ENCODE measurements at places on chromosomes 3 and 15.
A peak's percentile ranks its signal among the peaks of the same experiment; 100 is the strongest.

GRCh38 chr15:33785366-33785765, 182.9 kb upstream of the CHRM5 start:
- no peak for DNase-seq

- no peak for DNase-seq
Observed at GRCh38 chr3:42345811-42346210, 64.6 kb downstream of the LYZL4 start.

GRCh38 chr3:95037927-95038326, 975.1 kb downstream of the NSUN3 start:
- DNase-seq, result no peak

DNA sequence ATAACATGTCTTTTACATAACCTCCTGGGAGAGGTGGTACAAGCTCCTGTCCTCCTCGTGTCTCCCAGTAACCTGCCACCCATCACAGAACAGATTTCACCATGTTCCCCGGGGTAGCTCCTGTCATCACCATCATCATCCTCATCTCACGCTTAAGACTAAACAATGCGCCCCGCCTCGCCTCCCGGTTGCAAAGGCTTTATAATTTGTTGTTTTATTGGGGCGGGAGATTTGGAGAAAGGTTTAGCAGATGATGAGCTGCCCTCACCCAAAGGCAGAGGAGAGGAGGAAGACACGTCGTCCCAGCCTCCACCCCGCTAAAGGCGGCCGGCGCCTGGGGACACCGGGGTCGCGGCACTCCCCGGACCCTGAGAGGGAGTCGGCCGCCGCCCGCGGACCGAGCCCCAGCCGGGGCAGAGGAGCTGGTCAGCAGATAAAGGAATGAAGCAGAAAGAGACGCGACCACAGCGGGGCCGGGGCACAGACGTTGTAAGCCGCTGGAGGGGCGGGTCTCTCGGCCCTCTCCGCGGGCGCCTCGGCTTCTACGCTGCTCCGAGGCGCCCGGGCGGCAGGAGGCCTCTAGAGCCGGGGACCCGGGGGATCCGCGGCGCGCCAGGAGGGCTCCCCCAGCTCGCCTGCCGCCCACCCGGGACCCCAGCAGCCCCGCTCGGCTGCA, 589 bp downstream of the HERC1 start:
- DNase-seq, result peak; percentile 6

- peak; percentile 1 for DNase-seq
Observed at GRCh38 chr15:87527416-87527815, 729.1 kb downstream of the NTRK3 start.

- DNase-seq, result no peak
Observed at GRCh38 chr15:25670025-25670554, 193.0 kb downstream of the ATP10A start.

GRCh38 chr3:150391161-150391560, 16.9 kb upstream of the TSC22D2 start:
- no peak for DNase-seq

GRCh38 chr3:32632533-32633265, 52.3 kb upstream of the CNOT10 start:
- DNase-seq, result no peak

GRCh38 chr15:40344631-40345120, 3.9 kb upstream of the CCDC9B start:
- DNase-seq, result peak; percentile 29

- DNase-seq, result no peak
Observed at GRCh38 chr15:91782221-91782620, 71.3 kb upstream of the SLCO3A1 start.

DNA sequence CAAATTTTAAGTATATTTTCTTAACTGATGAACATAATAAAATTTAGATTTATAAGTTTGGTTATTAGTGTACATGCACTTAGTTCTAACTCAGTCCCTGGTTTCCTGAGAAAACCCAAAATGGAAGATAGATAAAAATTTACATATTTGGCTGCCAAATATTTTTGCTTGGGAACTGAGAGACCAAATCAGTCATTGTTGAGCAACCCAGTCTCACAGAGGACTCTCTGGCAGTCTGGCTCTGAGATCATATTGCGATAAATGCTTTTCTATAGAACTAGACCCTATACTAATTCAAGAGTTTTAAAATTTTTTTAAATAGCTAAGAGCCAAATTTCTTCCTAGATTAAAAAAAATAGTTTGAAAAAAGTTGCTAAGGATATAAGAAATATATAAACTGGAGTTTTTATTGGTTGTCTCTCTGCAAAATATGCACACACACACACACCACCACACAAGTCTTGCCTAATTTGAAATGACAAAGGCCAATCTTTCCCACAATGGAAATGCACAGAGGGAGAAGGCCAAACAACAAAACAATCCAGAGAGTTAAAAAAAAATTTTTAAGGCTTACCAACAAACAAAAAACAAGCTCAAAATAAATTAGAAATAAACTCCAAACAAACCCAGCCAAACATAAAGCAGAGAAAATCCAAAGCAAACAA, 259.5 kb downstream of the MECOM start:
- DNase-seq, result no peak

GRCh38 chr3:158782283-158782989, 19.4 kb upstream of the MFSD1 start:
- DNase-seq, result no peak

- no peak for DNase-seq
Observed at GRCh38 chr3:191290311-191291025, 38.7 kb upstream of the CCDC50 start.

GRCh38 chr3:171561596-171562323, 101.6 kb upstream of the TNIK start:
- no peak for DNase-seq

DNA sequence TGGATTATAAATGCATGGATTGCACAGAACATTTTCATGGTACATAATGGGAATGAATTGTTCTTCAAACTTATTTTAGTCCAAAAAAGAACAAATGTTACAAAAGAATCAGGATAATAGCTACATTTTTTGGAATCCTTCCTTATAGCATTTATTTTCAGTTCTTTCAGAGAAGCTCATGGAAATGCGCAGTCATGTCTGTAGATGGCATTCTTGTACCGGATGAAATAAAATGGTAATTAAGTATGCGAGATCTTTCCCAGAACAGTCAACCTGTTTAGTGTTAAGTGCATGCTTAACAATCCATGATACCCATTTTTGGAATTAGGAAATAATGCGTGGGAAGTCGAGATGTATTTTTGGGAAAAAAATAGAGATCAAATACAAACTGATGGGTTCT, 38.2 kb upstream of the GOLGA8B start:
- no peak for DNase-seq

GRCh38 chr15:64004587-64004986, 41.7 kb downstream of the DAPK2 start:
- no peak for DNase-seq

DNA sequence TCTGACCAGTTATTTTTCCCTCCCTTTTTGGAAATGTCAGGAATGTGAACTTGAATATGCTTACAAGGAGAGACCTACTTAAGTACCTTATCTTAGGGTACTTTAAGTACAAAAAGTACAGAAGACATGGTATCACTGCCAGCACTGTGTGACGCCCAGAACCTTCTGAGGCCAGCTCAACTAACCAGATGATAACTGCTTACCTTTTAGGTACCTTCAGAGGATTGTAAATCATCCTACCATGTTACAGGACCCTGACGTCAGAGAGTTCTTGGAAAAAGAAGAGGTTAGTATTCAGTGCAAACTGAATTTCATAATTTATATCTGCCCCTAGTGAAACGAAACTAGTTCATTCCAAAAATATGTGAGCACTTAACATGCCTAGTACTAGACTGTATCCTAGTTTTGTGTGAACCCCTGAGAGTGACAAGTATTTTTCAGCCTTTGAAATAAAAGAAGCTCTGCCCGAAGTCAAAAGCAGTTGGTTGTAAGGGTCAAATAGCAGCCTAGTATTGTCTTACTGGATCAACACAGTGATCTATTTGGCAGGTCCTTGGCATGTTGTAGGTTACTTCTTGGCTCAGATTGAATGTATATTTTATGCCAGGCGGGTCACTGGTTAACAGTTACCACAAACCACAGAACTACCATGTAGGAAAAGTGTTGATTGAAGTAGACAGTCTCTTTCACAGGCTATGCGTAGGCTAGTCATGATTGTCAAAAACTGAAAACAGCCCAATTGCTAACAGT, 23.8 kb upstream of the SNX22 start:
- no peak for DNase-seq

DNA sequence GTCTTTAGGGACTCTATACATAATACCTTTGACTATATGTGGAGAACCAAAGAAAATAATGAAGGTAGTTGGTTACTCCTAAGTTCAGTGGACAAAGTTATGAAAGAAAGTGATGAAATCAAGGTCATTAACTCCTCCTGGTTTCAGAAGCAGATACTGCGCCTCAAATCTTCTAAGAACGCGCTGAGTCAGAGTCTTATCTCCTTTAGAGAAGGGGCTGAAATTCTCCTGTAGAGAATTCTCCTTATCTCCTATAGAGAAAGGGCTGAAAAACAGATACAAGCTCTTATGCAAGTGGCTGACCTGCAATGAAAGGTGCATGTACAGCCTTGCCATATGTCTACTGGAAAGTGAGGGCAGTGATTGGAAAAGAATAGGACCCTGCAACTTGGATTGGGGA, 824.2 kb downstream of the NSUN3 start:
- no peak for DNase-seq

DNA sequence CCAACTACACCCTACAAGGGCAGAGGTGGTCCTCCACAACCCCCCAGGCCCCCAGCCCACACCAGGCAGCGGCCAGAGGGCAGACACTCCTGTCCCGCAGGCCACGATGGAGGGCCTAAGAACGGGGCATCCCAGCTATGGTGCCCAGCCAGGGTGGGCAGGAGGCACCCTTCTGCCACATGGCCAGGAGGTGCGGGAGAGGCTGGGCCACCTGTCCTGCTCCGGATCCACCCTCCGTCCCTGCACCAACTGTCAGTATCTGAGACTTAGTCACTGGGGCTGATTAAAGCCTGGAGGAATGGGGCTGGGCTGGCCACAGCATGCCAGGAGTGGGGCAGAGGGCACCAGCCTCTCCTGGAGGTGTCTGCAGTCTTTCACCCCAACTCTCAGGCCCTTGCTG, 37.9 kb downstream of the TNK2 start:
- DNase-seq, result no peak

DNA sequence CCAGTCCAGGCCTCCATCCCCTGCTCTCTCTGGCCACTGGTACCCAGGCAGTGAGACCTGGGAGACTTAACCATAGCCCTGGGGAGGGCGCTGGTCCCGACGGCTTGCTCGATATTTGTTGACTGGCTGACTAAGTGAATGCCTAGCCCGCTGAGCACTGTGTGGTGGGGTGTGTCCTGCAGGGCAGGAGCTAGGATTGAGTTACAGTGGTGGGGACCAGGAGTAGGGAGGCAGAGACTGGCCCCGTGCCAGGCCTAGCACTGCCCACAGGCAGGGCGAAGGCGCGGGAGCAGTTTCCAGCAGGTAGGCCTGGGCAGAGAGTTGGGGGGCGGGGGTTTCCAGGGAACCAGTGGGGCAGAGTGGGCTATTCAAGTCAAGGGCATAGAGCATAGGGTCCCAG, at the start of gene VILL:
Gene VILL, plus strand, starts transcription at position 260 of the 400 bp plus-strand sequence. CDS start 2,887 bp downstream, outside the sequence.
- no peak for DNase-seq

- DNase-seq, result no peak
Observed at GRCh38 chr15:67080118-67080899, 14.9 kb downstream of the SMAD3 start.

- no peak for DNase-seq
Observed at GRCh38 chr3:167813169-167814123, 77.9 kb downstream of the SERPINI1 start.

GRCh38 chr15:98610991-98611390, 37.3 kb upstream of the IGF1R start:
- no peak for DNase-seq

GRCh38 chr3:195001961-195002861, 268.7 kb downstream of the XXYLT1 start:
- DNase-seq, result peak; percentile 99

DNA sequence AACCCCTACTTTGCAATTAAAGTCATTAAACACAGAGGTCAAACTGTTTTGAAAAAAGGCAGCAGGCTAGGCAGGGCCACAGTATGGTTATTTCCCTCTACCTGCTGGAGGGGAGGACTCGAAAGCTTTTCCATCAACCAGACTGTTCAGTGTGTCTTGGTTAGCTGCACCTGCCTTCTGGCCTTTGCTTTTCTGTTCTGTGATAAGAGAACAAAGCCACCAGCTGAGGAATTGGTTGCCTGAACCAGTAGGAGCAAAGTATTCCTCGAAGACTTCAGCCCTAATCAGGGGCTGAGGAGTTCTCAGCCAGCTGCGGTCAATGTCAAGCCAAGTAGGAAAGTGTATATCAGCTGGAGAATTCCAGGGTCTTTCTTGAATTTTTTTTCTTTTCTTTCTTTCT, 132.5 kb downstream of the SOX2 start:
- peak; percentile 31 for DNase-seq

DNA sequence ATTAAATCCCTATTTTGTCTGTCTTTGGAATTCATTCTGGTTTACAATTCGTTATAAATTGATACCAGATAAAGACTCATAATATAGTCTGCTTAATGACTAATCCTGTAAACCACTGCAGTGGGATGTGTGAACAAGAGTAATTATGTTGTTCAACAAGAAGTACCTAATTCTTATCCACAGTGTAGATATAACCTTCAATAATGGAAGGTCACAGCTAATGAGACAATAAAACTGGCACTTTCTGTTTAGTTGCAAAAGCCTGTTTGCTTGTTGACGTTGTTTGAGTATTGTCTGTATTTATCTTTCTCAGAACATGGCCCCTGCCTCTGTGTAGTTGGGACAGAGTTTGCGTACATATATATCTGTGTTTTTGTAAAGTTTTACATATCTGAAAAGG, 26.7 kb downstream of the PIAS1 start:
- DNase-seq, result peak; percentile 61

DNA sequence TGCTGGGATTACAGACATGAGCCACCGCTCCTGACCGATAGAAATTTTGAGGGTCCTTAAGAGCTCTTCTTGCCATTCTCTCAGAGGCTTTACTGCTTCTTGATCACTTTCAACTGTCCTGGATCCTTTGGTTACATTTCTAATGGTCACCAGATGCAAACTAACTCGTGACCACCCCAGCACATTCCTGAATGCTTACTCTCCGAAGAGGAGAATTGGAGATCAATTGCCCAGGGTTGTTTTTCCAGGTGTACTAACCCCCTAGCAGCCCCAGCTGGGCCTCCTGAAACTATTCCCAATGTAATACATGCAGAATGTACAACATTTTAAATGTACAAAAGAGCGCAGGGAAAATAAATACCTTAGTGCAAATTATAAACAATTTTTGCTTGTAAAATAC, 65.1 kb upstream of the TBL1XR1 start:
- no peak for DNase-seq

DNA sequence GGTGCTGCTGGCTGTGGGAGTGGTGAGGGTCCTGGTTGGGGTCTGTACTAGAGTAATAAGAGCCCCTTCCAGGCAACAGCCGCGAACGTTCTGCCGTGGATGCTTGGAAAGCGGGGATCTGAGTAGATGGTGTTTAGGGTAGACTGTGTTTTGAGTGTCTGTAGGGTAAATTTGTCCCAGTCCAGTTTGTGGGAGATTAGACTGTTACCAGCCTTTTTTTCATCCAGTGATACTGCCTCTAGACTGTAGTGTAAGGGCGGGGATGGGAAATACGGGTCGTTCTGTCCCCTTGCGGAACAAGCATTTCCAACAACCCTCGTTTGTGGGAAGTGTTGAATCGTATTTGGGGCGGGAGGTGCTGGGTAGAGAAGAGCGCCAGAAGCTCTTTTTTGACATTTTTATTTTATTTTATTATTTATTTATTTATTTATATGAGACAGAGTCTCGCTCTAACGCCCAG, 424 bp downstream of the HAUS2 start:
- DNase-seq, result no peak

- no peak for DNase-seq
Observed at GRCh38 chr3:10196389-10197052, 31.8 kb downstream of the IRAK2 start.

Data from NCI-H774 (cell line).